NCI-H1436 treated with DMSO at 0.1 percent for 48 hours (cell line): ENCODE measurements at places on chromosomes 13 and 19.

- no peak for DNase-seq
Measured at GRCh38 chr19:18519962-18520847, 1.7 kb downstream of the ELL start.

GRCh38 chr19:57537953-57538547 lies 10.9 kb downstream of the ZNF549 start:
- DNase-seq, result no peak

DNA sequence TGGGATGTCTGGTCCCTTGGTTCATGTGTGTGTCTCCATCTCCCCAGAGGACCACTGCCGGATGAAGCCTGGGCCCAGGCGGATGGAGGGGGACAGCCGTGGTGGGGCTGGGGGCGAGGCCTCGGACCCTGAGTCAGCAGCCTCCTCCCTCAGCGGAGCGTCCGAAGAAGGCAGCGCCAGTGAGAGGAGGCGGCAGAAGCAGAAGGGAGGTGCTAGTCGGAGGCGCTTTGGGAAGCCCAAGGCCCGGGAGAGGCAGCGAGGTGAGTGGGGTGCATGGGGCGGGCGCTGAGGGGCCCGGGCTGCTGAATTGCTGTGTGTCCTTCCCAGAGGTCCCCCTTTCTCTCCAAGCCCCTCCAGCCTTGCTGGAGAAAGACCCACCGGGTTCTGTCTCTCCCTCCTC lies 3.2 kb downstream of the CCDC106 start:
- DNase-seq, result no peak

GRCh38 chr13:77118134-77118533 lies 91.2 kb upstream of the FBXL3 start:
- no peak for DNase-seq

GRCh38 chr13:113631341-113632095 lies 26.5 kb downstream of the ATP4B start:
- no peak for DNase-seq

- no peak for DNase-seq
Measured at GRCh38 chr19:39846678-39847486, 703 bp upstream of the FBL start.

- no peak for DNase-seq
Measured at GRCh38 chr19:4053423-4054324, 13.0 kb downstream of the ZBTB7A start.

GRCh38 chr19:16077984-16078758 lies 1.9 kb downstream of the TPM4 start:
- no peak for DNase-seq

GRCh38 chr13:103573446-103573845 lies 507.2 kb upstream of the SLC10A2 start:
- no peak for DNase-seq

GRCh38 chr19:3095441-3096191 lies 1.5 kb downstream of the GNA11 start:
- DNase-seq, result no peak

DNA sequence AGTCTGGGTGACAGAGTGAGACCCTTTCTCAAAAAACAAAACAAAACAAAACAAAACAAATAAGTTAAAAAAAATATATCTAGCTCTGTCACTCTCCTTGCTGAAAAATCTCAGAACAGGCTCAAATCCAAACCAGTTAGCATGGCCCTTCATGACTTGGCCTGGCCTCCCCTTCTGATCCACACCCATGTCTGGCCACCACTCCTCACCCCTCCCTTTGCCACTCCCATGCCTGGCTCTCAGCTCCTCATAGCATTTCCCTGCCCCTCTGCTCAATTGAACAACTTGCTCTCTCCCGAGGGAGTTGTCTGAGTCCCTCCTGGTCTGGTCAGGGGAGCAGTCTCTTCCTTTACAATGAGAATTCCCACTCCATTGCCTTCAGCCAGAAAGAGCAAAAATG lies 4.0 kb upstream of the GSX1 start:
- DNase-seq, result no peak

DNA sequence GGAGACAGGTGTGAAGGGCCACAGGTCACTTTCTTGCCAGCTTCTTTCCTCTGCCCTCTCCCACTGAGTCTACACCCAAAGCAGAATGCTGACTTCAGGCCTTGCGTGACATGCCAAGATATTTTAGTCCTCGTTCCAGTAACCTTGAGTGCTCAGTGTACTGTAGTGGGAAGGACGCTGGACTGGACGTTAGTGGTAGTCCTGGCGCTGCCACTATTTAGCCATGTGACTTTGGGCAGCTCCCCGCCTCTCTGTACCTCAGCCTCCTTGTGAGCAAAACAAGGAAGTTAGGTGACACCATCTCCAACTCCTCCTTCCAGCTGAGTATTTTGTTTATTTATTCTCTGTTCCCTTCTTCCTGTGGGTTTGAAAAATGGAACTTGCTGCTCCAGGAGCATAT lies 86.1 kb downstream of the FRY start:
- no peak for DNase-seq

- DNase-seq, result no peak
Measured at GRCh38 chr19:3642987-3643673, 16.5 kb upstream of the CACTIN start.

- no peak for DNase-seq
Measured at GRCh38 chr13:50613356-50613831, 230.1 kb downstream of the DLEU7 start.

- no peak for DNase-seq
Measured at GRCh38 chr13:24257497-24257896, 51.9 kb upstream of the C1QTNF9 start.

GRCh38 chr19:47661611-47662010 lies 51.6 kb upstream of the EHD2 start:
- no peak for DNase-seq

GRCh38 chr13:47277774-47278173 lies 380.9 kb upstream of the HTR2A start:
- no peak for DNase-seq

GRCh38 chr19:55477905-55478304 lies 1.5 kb downstream of the ZNF628 start:
- no peak for DNase-seq

DNA sequence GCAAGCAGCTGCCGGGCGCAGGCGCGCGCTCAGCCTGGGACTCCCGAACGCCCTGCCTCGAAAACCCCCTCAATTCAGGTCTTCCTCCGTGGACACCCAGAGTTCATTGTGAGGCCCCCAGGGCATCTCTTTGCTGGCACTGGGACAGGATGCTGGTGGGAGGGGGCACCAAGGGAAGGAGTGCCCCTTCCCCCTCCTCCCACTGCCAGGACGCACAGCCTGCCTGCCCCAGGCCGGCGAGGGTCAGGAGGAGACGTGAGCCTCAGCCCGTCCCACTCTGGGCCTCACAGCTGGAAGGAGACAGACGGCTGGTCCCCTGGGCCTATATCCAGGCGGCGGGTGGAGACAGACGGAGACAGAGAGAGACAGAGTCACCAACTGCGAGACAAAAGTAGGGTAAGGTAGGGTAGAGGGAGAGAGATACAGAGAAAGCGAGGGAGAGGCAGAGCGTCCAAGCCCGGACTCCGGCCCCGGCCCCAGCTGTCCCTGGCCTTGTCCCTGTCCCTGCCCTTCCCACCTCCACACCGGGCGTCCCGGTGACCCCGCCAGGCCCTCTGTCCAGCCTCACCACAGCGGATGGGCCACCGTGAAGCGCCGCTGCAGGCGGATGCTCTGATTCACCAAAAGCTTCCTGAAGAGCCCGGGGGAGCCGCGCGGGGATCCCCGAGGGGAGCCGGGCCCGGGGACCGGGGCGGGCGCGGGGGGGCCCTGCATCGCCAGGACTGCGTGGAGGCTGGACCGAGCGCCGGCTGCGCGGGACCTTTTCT lies at the start of gene PDE4C:
TSS of gene PDE4C (minus strand) at position 737 of the 767 bp plus-strand sequence. CDS start at position 714, 23 bp downstream.
- no peak for DNase-seq

DNA sequence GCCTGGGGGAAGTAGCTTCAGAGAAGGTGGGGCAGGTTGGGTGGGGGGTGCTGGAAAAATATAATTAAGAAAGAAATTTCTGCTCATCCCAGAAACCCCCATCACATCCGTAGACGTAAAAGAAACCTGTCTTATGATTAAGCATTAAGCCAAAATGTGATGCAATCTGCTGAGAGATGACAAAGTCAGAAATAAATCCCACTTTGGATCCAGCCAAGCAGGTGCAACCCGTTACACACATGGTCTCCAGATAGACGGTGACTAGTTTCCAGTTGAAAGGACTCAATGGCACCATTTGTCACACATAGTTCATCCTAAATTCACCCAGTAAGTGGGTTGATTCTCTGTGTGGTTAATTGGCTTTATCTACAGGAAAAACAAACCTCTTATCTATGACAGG lies 34.1 kb downstream of the PSG5 start:
- no peak for DNase-seq

GRCh38 chr13:81493144-81493543 lies 1152.2 kb upstream of the SPRY2 start:
- DNase-seq, result no peak

- DNase-seq, result no peak
Measured at GRCh38 chr13:78659732-78660494, 958 bp upstream of the OBI1 start.

- no peak for DNase-seq
Measured at GRCh38 chr13:75383064-75383715, 98.8 kb downstream of the TBC1D4 start.

- no peak for DNase-seq
Measured at GRCh38 chr13:67130444-67130843, 99.7 kb downstream of the PCDH9 start.

- no peak for DNase-seq
Measured at GRCh38 chr13:20686863-20687579, 16.5 kb upstream of the IL17D start.

GRCh38 chr13:95497381-95497807 lies 55.1 kb upstream of the CLDN10 start:
- no peak for DNase-seq

- no peak for DNase-seq
Measured at GRCh38 chr19:55623561-55623960, 805 bp downstream of the ZNF784 start.
